ENCODE measurements at places on chromosomes 5 and 9. TPM values are rescaled to one million over a fixed set of nuclear protein-coding genes. Genes with fewer than 3 reads are reported as not detected.

DNA sequence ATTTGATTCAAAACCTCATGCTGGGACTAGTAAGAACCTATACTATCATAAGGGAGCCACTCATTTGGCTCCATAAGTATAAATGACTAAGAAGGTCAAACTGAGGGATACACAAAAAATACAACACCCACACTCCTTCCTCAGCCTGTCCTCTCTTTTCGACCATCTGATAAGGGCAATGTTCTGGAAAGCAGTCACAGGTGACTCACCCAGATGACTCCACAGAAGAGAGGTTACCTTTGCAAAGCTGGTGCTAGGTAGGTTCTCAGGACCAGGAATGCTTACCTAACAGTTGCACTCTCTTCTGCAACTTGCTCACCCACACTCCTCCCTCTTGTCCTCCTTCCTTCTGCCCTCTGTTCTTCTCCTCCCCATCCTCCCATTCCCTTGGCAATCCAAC, 32.9 kb downstream of the LHFPL2 start:
- no peak for DNase-seq

GRCh38 chr9:73116031-73116430, 35.6 kb upstream of the ANXA1 start:
- no peak for DNase-seq

QRFP gene
- total RNA-seq, result not detected

FOXI1 gene
- not detected for total RNA-seq

STING1 gene
- total RNA-seq, result 46.3 TPM
